ENCODE measurements at places on chromosomes 2 and 18. TPM values are rescaled to one million over a fixed set of nuclear protein-coding genes. Genes with fewer than 3 reads are reported as not detected.

GRCh38 chr2:143702931-143703330 is 573.7 kb downstream of the ARHGAP15 start:
- DNase-seq: no peak

DNA sequence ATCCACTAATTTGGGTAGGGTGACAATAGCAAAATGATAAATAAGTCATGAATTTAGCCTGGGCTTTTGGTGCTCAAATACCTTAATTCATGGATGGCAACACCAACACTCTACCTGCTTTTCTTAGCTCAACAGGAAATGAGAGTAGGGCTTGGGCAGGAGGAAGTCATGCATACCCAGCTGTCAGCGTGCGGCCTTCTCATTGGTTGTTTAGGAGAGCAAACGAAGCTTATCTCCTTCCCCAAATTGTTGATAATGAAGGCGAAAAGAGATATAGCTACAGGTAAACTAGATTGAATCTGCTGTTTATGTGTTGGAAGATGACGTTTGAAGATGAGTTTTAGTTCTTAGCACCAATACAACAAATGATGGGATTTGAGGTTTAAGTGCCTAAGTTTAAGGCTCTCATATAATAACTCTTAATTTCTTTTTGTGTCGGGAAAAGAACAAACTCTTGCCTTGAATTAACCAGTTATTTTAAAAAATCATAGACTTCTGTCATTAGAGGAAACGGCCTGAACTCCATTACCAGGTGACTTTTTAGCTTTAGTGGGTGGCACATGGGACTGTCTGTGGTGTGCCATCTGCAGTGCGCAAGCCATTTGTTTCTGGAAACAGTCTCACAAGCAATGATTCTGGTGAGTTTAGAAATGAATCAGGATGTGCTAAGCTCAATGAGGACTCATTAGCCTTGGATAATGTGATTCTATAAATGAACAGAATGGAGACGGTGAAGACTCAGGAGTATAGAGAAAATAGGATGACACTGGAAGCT is 19.8 kb downstream of the MAP4K4 start:
- DNase-seq: no peak

DNA sequence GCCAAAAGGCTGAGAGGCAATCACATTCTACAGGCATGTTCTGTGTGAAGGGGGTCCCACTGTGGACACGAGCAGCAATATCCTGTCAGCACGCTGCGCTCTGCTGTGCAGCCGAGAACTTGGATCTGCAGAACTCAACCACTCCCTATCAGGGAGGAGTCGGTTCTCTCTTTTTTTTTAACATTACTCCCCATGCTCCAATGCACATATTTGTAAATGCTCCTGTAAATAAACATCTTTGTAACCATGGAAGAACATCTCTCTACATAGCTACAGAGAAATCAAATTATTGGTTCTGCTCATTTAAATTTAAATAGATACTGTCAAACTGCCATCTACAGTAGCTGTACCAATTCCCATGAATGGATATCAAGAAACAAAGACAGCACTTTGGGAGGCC is 3.0 kb upstream of the ANKRD23 start:
- no peak for DNase-seq

Gene CCDC141
- 0.67 TPM for total RNA-seq

DNA sequence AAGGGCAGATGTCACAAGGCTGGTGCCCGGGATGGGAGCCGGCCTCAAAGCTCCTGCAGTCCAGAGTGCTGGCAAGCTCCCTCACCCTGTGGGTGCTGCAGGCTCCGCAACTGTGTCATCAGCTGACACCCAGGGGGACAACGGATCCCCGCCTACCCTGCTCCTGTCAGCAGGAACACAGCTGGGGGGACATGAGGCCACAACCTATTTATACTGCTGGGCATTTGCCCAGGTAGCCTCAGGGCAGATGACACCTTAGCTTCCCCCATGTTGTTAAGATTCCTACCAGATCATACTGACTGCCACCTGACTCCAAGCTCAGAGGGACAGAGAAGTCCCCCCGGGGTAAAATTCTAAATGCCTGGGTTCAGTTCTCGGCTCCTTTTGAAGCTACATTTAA is 1.2 kb downstream of the ANKRD23 start:
- DNase-seq: no peak

GRCh38 chr2:27781496-27781895 is 10.0 kb downstream of the MRPL33 start:
- DNase-seq: no peak

- DNase-seq: no peak
Observed at GRCh38 chr2:222087998-222088397, 210.8 kb downstream of the PAX3 start.

DNA sequence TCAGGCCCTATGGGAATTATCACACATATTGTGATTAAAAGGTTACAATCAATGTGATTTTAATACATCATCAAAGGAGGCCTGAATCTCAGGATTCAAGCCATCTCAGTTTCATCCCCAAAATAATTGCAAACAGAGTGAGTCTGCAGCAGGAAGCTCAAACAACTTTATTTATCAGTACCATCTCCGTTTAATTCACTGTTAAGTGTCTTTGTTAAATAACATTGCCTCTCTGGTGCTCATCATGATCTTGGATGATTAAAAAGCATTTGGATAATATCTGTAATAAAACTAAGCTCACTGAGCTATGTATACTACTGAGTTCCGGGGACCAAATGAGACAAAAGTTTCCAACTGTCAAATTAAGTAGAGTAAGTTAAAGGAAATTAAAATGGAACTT is 817.8 kb upstream of the CNTNAP5 start:
- no peak for DNase-seq

Gene DAW1
- total RNA-seq: 1.6 TPM

GRCh38 chr2:231621051-231621879 is 28.6 kb downstream of the TEX44 start:
- peak; percentile 38 for DNase-seq

GRCh38 chr2:113977660-113978523 is 88.0 kb downstream of the ACTR3 start:
- DNase-seq: no peak

Gene C2orf66
- total RNA-seq: 1.4 TPM

Gene NT5C1B
- total RNA-seq: not detected

DNA sequence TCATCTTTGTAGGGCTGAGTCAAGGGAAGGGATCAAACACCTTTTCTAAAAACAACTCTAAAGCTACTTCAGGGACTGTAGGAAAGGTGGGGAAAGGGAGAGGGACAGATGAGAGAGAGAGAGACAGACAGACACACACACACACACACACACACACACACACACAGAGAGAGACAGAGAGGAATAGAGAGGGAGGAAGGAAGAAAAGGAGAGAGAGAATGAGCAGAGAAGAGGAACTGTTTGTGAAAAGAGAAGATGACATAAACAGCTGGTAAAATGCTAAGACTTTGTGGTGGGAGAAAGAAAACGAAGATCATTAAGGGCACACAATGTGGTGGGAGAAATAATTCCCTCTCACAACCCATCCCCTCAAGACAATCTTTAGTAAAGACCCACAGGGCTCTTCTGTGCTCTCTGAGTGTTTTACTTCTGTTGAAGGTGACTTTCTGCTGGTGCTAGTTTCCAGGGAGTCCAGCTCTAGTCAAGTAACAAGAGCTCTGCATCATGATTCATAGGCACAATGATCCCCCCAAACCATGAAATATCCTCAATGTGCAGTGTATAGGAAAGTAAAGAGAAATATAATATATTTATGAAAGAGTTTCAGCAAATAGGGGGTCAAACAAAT is 77.2 kb upstream of the STK17B start:
- no peak for DNase-seq

Gene MYCN
- 8.5 TPM for total RNA-seq

Gene ST8SIA3
- 0.64 TPM for total RNA-seq

GRCh38 chr2:86078774-86079545 is 26.7 kb downstream of the POLR1A start:
- peak; percentile 56 for DNase-seq

- DNase-seq: no peak
Observed at GRCh38 chr2:236965021-236965840, 120.5 kb upstream of the COPS8 start.

GRCh38 chr2:148933456-148933855 is 58.4 kb downstream of the KIF5C start:
- no peak for DNase-seq

- no peak for DNase-seq
Observed at GRCh38 chr2:47068981-47069627, 86.0 kb downstream of the STPG4 start.

Gene AOX1
- total RNA-seq: 0.80 TPM

Gene CASP8
- 14.9 TPM for total RNA-seq

DNA sequence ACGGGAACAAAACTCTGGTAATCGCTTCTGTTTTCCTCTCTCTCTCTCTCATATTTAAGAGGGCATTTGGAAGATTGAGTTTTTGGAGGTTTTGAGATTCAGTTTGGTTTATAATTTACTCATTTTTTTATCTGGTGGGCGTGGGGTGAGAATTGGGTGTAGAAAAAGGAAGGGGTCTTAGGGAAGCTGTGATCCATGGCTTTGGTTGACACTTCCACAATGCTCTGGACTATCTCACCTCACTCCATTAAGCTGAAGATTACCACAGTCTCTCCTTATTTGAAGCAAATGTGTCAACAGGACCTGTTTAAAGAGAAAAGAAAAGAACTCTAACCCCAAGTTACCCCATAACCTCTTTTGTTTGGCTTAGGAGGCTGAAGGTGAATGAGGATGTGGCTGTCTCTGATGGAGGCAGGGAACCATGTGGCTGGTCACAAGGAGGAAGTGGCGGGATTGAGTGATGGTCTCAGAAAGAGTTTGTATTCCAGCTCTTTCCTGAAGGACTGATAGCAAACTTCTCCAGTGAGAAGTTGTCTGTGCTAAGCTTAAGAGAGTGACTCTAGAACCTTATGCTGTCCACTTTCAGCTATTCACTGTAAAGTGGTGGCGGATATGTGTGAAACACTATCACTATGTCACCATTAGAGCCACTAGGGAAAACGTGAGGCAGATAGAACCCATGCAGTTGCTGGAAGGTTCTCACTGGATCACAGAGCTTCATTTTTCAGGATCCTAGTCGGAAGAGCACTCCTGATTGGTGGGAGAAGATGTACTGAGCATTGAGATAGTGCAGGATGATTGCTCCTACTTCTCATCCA is 934 bp downstream of the ZNF804A start:
- no peak for DNase-seq

Gene NPAS2
- total RNA-seq: 70.1 TPM

GRCh38 chr2:207122651-207123334 is 43.0 kb downstream of the KLF7 start:
- DNase-seq: no peak

Gene CPLX4
- not detected for total RNA-seq

- peak; percentile 35 for DNase-seq
Observed at GRCh38 chr2:217822296-217823252, 180.2 kb downstream of the TNS1 start.

Gene ARHGEF4
- total RNA-seq: 10.3 TPM

GRCh38 chr2:114812261-114812660 is 369.8 kb downstream of the DPP10 start:
- no peak for DNase-seq

Gene NEMP2
- total RNA-seq: 8.3 TPM

- DNase-seq: no peak
Observed at GRCh38 chr2:163601377-163601776, 134.4 kb downstream of the FIGN start.

Gene TTN
- 3.8 TPM for total RNA-seq

Gene REG3A
- total RNA-seq: not detected

DNA sequence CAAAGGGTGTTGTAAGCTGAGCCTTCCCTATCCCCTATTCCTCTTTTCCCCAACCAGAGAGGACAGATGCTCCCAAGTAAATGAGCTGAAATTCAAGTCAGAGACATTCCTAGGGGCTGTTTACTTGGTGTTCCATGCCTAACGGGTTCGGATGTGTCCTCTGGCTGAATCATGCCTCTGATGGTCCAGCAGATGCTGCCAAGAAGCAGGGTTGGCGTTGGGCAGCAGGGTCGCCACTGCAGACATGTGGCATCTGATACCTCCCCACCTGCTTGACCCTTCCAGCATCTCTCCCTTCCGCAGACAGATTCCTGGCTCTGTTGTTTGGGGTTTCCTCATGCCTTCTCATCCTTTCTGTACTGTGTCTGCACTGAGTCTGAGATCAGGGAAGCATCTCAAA is 108.3 kb downstream of the HNRNPLL start:
- DNase-seq: no peak

DNA sequence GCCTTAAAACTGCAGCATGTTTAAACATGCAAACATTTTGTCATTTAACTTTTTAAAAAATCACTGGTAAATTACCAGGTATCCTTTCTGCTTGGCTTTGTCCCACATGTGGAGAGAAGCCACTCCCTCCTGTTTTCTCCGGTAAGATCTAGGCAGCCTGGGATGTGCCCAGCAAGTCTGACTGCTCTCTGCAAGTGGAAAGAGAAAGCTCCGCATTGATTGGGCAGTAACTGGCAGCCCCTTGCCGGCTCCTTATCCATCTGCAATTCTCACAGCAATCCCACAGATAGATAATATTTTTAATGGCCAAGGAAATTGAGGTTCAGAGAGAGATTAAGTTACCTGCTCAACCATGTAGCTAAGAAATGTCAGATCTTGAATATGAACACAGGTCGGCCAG is 136.1 kb downstream of the TMEM200C start:
- no peak for DNase-seq

Gene REG1B
- not detected for total RNA-seq

Gene ADD2
- 54.0 TPM for total RNA-seq

- peak; percentile 53 for DNase-seq
Observed at GRCh38 chr2:236343400-236344161, 79.4 kb upstream of the ASB18 start.

Gene HMSD
- not detected for total RNA-seq

Gene MALL
- total RNA-seq: 2.6 TPM

DNA sequence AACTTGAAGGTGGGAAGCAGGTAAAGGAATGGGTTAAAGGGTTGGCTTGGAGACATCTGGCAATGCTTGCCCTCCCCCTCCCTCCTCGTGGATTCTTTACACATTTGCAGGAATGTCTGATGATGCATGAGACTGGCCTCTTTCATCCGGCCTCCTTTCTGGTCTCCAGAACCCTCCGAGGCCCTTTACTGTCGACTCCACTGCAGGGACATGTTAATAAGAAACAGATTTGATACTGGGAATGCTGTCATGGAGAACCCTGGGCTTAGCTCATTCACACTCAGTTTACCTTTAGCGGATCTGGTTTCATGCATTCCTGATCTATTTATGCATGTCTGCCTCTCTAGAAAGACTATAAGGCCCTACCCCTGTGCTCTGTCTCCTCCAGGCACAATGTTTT is 238.7 kb downstream of the TGIF1 start:
- DNase-seq: no peak

Gene KIDINS220
- 59.9 TPM for total RNA-seq

All from endothelial cell (in vitro differentiated cells).